ENCODE measurements at places on chromosomes 2 and 18.
A peak's percentile ranks its signal among the peaks of the same experiment; 100 is the strongest.

DNA sequence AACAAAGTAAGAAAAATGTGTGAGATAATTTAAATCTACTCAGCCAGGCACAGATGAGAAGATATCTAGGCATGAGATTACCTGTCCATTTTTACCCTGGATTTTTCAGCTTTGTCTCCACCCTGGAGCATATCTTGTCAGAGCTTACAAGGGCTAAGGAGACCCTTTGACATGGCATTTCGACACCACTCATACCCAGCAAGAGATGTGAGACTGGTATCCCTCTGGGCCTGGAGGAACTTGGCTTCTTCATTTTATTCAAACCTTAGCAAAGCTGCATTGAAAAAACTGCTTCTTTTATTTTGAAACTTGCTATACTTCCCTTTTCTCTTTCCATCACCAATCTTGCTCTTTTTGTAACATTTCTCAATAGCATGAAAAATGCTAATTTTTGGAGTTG lies 194.9 kb upstream of the HNMT start:
- DNase-seq: no peak

- no peak for DNase-seq
These were observed 133.7 kb downstream of the ACOXL start for GRCh38 chr2:110866045-110866444.

- DNase-seq: no peak
These were observed 186.5 kb upstream of the SH3BP4 start for GRCh38 chr2:234765279-234765678.

DNA sequence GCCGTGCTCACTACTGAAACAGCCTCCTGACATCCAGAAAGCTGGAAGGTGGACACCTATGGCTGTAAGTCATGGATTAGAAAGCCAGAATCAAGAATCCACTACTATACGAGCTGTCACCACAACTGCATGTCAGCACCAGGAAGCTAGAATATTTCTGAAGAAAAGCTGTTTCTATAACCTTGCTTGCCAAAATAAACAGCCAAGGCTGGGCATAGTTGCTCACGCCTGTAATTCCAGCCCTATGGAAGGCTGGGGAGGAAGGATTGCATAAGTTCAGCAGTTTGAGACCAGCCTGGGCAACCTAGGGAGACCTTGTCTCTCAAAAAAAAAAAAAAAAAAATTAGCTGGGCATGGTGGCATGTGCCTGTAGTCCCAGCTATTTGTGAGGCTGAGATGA lies 96.3 kb upstream of the GAREM1 start:
- DNase-seq: no peak

- no peak for DNase-seq
These were observed 504.5 kb downstream of the IRS1 start for GRCh38 chr2:226295123-226295522.

DNA sequence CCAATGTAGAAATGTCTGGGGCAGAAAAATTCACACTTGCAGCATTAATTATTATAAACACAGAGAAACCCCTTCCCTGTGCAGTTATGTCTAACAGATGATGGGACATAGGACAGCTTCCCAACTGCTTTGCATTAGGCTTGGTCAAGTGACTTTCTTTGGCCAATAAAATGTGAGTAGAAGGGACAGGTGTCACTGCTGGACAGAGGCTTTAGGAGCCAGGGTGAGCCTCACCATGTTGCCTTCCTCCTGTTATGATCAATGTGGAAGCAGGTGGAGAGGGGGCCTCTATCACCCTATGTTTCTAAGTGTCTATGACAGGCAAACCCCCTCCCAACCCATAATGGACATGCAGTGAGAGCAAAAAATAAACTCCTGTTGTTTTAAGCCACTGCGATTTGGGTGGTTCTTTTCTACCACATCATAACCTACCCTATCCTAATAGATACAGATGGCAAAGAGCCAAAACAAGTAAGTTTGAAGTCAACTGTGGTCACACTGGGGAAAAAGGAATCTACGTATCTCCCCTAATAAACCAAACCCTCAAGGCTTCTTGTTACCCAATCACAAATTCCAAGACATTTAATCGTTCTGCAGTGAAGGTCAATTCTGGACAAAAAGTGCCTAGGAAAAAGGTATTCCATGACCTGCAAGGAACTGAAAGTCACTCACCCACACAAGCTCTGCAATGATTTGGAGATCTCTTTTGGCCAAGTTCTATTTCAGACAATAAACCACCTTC lies 28.6 kb upstream of the POU3F3 start:
- no peak for DNase-seq

- DNase-seq: no peak
These were observed 229.0 kb downstream of the MGAT5 start for GRCh38 chr2:134482766-134483340.

DNA sequence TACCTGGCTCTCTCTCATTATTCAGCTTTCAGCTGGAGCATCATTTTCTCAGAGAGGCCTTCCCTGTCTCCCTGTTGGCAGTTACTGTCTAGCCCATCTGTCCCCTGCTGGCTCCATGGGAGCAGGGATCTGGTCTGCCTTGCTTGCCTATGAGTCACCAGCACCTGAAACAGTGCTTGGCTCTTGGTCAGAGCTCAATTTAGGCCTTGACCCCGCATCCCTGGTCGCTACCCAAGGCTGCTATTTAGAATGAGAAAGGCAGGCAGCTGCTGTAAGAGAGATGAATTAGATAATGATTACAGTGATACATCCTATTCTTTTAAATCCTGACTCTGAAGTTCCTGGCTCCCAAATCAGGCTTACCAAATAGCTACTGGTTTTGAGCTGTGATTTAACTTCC lies 32.9 kb downstream of the KCNE4 start:
- DNase-seq: no peak

DNA sequence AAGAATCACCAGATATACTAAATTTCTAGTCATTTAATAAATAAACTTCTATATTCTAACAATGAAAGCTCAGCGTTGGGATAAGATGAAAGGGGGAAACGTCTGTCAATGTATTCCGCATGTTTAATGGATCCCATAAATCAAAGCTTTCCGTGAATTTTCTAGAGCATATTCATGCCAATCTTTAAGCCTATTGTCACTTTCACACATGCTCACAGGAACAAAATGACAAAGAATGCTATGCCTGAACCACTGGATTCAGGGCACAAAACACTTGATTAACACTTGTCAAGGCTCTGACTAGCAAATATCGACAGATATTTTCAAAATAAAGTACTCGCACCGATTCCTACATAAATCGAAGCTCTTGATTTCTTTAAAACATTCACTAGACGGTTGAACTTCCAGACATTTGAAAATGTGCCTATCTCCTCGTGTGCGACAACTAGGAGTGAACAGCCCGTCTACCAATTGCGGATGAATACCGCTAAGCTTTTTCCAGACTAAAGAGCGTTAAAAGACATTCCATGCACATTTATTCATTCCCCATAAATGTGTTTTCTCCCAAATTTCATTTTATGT lies 1.8 kb downstream of the TLK1 start:
- DNase-seq: no peak

DNA sequence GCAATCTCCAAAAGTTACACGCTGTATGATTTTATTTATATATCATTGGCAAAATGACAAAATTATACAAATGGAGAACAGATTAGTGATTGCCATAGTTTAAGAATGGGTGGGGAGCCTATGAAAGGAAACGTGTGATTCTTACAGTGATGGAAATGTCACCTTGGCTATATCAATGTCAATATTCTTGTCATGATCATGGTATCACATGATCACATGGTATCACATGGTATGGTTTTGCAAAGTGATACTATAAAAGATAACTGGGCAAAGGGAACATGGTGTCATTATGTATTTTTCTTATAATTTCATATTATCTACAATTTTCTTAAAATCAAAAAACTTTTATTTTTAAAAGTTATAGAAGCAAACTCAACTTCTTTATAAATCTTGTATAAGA lies 606.2 kb upstream of the ZEB2 start:
- DNase-seq: no peak

- DNase-seq: peak; percentile 78
These were observed 388.7 kb downstream of the TNS1 start for GRCh38 chr2:217614096-217614495.

DNA sequence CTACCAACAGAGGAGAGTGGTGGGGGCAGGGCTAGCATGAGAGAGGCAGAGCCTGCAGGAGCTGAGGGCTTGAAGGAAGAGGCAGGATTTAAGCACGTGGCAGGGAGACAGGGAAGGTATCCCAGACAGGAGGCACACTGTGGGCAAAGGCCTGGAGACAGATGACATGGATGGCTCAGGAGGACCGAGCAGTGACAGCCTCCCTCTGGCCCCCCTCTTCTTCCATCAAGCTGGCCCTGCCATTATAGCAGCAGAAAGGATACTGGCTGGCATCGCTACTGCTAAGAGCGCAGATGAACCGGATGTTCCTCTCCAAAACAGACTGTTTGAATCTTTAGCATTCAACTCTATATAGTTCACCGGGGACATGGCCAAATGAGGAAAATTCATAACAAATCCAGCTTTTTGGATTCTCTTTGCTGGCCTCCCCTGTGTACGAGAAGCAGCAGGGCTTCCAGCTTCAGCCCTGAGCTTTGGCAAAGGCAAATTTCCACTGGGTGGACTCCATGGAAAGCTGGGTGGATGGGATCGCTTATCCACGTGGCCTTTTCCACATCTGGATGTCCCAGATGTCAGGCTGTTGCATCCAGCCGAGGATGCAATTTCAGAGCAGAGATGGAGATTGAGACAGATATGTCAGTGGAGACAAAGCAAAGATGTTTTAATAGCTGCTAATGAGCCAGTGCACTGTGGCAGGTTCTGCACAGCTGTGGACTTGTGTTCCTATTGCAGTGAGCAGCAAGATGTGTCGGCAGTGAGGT lies 36.2 kb downstream of the CAPN13 start:
- peak; percentile 84 for DNase-seq

DNA sequence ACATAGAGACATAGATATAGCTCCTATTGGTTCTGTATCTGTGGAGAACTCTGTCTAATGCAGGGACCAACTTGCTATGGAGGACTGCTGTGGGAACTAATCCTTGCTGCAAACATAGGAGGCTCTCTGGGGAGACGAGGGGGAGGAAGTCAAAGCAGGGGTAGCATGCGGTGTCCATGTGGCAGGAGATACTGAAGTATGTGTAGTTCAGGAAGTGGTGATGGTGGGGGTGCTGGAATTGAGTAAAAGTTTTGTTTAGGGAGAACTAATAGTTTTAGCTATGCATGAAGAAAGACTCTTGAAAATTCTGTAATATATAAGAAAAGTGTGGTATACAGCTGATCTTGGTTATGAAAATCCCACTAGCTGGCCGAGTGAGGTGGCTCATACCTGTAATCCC lies 62.0 kb downstream of the ANKRD44 start:
- DNase-seq: no peak

- DNase-seq: peak; percentile 37
These were observed at the start of gene DNER for GRCh38 chr2:229714080-229714735. DNER (minus strand) TSS chr2:229714555; CDS start chr2:229714423, 132 bp downstream.

- no peak for DNase-seq
These were observed 169.0 kb downstream of the PRPF40A start for GRCh38 chr2:152548111-152548875.

DNA sequence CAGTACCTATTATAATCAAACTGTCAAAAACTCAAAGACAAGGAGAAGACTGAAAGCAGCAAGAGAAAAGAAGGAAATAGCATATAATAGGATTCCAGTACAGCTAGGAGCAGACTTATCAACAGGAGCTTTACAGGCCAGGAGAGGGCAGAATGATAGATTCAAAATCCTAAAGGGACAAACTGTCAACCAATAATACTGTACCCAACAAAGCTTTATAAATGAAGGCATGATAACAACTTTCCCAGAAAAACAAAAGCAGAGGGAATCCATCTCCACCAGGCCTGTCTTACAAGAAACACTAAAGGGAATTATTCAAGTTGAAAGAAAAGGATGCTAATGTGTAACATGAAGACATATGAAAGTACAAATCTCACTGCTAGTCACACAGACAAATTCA lies 42.0 kb downstream of the PDE1A start:
- no peak for DNase-seq

DNA sequence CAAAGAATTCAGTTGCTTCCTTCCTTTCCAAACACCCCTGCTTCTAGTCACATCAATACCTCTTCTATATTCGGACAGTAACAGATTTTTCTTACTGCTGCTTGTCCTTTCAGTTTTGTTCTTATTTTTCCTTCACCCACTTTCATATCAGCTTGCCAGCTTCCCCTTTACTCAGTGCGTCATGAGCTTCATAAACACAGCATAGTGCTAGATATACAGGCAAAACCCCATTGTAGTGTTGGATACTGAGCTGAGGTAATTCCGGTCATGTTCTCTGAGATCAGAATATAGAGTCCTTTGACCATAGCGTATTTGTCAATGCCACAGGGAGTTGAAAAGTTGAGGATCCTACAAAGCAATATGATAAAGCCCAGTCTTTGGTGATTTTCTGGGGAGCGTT lies 2.4 kb downstream of the FARP2 start:
- DNase-seq: no peak

GRCh38 chr2:31136732-31137131 lies 1.5 kb downstream of the GALNT14 start:
- no peak for DNase-seq

- no peak for DNase-seq
These were observed 56.3 kb downstream of the GREB1L start for GRCh38 chr18:21298351-21298750.

GRCh38 chr2:8119782-8120505 lies 561.9 kb upstream of the ID2 start:
- DNase-seq: peak; percentile 39

DNA sequence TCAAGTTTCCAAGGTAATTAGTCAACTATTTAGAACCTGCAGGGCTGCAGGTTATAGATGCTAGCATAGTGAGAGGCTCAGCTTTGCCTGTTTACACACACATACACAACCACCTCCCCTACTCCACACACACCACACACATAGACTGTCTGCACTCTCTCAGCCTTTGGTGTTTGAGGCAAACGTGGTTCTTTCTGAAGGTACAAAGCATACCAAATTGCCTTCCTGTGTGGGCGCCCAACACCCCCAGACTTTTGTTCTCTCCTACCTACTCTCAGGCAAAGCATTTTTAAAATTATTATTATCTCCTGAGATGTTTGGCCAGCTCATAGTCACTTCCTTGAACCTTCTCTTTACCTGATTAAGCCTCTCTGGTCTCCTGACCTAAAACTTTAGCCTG lies 44.9 kb downstream of the MYO3B start:
- no peak for DNase-seq

- no peak for DNase-seq
These were observed 34.2 kb upstream of the CTDP1 start for GRCh38 chr18:79645291-79645983.

GRCh38 chr2:65666156-65666725 lies 233.8 kb upstream of the SPRED2 start:
- DNase-seq: no peak
